Lung (tissue), 17 donors: ENCODE measurements at places on chromosomes 7 and 10. TPM values are rescaled to one million over a fixed set of nuclear protein-coding genes. Genes with fewer than 3 reads are reported as not detected.

The DNA2 gene
- 6.2 TPM for total RNA-seq

The SLIT1 gene
- total RNA-seq = 5.6 TPM

DNA sequence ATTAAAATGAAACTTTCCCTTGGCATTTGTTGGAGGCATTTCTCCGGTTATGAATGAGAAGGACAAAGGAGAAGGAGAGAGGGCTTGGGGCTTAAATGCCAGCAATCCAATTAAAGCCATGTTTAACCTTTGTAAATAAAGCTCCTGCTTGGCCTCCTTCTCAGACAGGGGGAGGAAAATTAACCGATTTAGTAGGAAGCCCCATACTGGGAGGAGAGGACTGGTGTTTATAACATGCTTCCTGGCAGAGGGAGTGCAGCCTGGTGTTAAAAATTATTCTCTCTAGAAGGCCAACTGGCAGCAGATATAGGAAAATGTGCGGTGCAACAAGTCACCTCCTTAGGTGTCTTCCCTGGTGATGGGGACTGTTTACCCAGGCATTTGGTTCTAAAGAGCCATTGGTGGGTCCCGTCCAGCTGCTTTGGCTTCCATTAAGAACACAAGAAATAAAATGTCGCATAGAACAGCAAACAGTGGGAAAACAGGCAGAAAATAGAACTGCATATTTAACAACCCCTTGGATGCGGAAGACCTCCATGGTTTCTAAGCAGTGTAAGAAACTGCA, 846.5 kb downstream of the TYW1 start:
- no peak for DNase-seq

- DNase-seq = no peak
Measured at GRCh38 chr10:48896756-48897440, 42.7 kb downstream of the LRRC18 start.

- no peak for DNase-seq
Measured at GRCh38 chr10:66714741-66715140, 211.1 kb upstream of the LRRTM3 start.

- no peak for DNase-seq
Measured at GRCh38 chr10:75353183-75353582, 48.4 kb downstream of the ZNF503 start.

The GHRHR gene
- not detected for total RNA-seq

DNA sequence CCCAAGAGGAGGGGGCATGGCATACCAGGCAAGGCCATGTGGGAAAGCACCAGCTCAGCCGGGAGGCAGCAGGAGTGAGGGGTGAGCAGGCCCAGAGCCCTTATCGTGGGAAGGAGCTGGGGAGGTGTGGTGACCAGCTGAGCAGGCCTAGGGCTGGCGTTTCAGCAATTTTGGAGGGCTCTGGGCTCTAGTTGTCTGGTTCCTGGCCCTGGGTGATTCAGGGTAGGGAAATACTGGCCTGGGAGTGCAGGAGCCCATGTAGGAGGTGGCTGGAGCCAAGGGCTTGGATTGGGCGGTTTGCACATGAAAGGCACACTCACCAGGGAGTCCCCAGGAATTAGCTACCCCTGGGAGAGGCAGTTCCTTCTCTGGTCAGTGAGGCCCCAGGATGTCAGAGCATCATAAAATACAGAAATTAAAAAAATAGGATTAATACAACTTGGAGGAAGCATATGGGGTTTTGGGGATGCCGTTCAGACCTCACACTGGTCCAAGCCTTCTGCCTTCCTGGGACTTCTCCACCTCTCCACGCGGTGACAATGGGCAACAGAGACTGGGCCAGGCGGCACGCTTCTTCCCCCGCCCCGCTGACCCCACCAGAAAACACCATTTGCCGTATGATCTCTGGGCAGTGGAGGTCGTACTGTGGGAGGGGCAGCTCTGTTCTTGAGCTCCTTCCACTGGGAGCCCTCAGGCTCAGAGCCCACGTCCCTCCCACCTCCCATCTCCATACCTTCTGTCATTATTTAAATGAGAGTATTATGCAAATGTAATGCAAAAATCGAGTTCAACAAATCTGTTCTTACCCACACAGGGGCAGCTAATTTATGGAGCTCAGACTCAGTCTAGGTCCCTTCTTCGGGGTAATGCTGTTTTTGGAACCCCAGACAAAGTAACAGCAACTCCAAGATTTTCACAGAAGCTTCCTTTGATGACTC, 133.0 kb upstream of the FAM20C start:
- no peak for DNase-seq

- no peak for DNase-seq
Measured at GRCh38 chr7:31748084-31748483, 61.1 kb downstream of the PPP1R17 start.
